ENCODE measurements at places on chromosomes 5 and 9. TPM values are rescaled to one million over a fixed set of nuclear protein-coding genes. Genes with fewer than 3 reads are reported as not detected.

NUTM2F gene
- not detected for total RNA-seq

PKD2L2 gene
- not detected for total RNA-seq

DNA sequence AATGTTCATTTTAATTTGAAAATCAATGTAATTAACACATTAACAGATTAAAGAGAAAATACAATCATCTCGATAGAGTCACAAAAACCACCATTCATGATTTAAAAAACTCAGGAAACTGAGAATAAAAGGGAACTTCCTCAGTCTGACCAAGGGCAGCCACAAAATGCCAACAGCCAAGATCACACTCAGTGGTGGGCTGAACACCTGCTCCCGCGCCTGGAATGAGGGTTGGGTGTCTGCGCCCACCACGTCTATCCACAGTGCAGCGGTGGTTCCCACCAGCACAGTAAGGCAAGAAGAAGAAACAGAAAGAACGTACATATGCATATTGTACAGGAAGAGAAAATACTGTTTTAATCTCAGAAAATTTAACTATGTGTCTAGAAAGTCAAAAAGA, 11.7 kb upstream of the NSMF start:
- no peak for DNase-seq

IL5 gene
- total RNA-seq = not detected

DNA sequence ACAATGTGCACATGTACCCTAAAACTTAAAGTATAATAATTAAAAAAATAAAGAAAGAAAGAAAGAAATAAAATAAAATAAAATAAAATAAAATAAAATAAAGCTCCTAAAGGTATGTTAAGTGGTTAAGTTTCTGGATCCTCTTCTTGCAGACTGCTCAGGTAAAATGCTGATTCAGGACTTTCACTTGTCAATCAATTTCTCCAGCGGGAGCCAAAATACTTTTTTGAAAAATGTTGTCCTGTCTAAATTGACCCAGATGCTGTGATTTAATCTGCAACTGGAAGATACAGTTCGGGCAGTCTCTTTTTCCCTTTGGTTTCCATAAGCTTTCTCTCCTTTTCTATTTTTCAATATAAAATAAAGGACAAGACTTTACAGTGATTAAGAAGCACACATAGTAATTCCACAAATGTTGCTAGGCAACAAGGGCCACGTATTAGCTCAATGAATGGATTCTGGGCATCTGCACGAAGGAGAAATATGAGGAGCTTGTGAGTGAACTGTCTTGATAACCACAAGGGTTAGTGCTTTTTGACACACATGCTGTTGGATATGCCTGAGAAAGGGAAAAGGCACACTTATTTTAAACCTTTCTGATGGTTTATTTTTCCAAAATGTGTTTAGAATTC, 38.6 kb downstream of the HTR4 start:
- DNase-seq = no peak

- no peak for DNase-seq
Observed at GRCh38 chr5:154044581-154044980, 5.8 kb downstream of the MFAP3 start.

AGXT2 gene
- total RNA-seq = not detected

- peak; percentile 65 for DNase-seq
Observed at GRCh38 chr5:96963267-96963666, 27.4 kb downstream of the LNPEP start.

DNA sequence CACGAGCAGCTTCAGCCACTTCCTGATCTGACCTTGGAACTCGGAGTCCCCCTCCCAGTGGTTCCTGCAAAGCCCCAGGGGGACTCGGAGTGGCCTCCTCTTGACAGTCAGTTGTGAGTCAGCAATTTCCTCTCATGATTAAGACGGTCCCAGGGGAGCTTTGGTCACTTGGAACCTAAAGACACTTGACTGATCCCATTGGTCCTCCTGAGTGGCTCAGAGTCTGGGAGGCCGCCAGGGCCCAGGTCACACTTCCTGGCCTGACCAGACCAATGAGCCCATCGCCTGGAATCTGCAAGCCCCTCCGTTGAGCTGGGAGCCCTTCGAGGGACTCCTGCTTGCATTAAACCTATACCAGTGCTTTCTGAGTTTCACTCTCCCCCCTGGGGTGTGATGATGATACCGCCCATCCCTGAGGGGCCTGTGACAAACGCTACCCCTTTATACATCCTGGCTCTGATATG, 29.1 kb downstream of the TSPAN17 start:
- no peak for DNase-seq

DNA sequence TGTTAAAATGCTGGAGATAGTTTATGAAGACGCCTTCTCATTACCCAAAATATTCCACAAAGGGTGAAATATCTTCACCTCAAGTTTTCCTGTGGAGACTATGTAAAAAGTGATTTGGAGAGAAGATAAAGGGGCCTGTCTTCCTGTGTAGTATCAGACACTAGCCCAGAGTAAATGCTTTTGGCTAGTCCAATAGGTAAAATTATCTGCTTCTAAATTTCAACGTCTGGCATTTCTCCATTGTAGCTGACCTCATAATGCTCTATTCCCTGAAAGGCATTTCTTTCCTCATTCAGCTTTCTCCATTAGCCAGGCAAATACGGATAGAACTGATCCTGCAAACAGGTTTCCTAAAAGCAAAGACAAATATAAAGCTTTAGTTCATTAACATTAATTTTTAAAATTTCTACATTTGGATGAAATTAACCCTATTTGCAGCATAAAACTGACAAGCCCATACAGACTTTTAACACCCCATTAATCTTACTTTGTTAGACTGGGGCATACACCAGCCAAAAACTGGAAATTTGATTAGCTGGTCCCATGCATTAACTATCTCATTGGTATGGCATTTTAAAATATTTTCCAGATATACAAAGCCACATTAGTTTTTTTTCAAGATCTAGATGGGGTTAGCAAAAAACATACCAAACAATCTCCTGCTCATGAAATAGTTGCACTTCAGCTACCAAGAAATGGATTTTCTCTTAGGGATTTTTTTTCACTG, 548.8 kb downstream of the EFNA5 start:
- peak; percentile 32 for DNase-seq

MYMK gene
- total RNA-seq = not detected

CNTNAP3 gene
- 18.0 TPM for total RNA-seq

GRCh38 chr5:2169850-2170760, 287.4 kb upstream of the IRX4 start:
- DNase-seq = no peak

GRCh38 chr5:62902126-62902525, 323.5 kb downstream of the LRRC70 start:
- no peak for DNase-seq

GRCh38 chr5:21236104-21236503, 1248.1 kb upstream of the CDH18 start:
- DNase-seq = no peak

PPIC gene
- 4.1 TPM for total RNA-seq

All from G401 (cell line).